Urinary bladder (tissue), 4 donors: ENCODE measurements at places on chromosomes 2 and 18. TPM values are rescaled to one million over a fixed set of nuclear protein-coding genes. Genes with fewer than 3 reads are reported as not detected.

DSG2 gene
- 10.1 TPM for polyA plus RNA-seq

DNA sequence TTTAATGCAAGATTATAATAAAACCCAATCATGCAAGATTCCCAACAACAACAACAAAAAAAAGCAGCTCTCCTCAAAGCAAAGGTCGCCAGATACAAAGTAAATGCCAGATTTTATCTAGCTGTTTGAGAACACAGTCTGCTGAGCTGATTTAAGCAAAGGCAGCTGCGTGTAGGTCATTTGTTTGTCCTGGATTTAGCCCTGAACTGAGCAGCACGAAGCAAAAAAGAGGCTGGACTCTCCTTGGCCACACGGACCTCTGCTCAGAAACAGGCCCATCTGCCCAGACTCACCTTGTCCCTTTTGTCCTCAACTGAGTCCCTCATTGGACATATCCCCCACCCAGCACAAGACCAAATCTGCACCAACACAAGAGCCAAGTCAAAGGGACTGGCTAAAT is 91.5 kb downstream of the PID1 start:
- no peak for DNase-seq

GRCh38 chr2:148993351-148993750 is 45.1 kb upstream of the LYPD6B start:
- no peak for DNase-seq

DNA sequence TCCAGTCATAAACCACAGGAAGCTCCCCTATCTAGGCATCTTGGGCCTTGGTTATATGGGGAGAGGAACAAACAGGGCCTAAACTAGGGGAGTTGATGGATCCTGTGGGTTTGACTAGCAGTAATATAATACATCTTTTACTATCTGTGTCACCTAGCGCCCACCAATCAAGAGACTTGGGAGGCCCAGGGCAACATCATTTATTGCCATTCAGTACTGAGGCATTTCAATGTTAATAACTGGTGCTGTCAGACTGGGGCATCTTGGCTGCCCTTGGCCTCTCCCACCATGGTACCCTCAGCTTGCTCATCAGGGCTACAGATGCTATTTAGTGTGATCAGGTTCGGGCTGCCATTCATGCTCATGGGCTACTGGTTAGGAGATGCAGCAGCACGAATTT is 320.7 kb downstream of the MYCN start:
- DNase-seq: no peak

MAL gene
- polyA plus RNA-seq: 13.3 TPM

- no peak for DNase-seq
Measured at GRCh38 chr2:147051248-147051647, 793.6 kb upstream of the ACVR2A start.

- no peak for DNase-seq
Measured at GRCh38 chr2:48588745-48589144, 28.9 kb upstream of the GTF2A1L start.

IHH gene
- polyA plus RNA-seq: 0.13 TPM

GRCh38 chr2:10406016-10406415 is 42.1 kb downstream of the ODC1 start:
- DNase-seq: no peak

- DNase-seq: no peak
Measured at GRCh38 chr2:64313398-64313723, 140.6 kb upstream of the LGALSL start.

DNA sequence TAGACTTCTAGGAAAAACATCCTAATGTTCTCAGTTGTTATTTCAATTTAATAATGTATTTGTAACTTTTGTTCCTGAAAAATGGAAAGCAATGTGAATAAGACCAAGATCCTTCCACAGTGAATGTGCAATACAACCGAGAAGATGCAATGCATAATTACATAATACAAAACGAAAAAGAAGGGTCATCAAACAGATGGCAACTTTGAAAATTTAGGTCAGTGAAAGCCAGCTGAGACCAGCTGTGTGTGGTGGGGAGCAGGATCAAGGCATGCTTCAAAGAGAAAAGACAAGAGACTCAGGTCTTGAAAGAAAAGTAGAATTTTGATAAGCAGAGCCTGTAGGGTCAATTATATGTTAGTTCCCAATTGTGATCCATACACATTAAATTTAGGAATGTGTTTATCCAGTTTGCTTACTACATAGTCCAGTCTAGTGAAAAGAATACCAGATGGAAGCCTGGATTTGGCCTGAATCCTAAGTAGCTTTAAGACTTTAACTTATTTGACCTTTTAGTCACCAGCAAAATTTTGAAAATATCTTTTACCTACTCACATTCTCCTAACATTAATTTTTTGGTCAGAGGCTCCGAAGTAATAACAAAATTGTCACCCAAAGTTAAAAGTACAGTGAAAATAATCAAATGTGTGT is 93.7 kb downstream of the COBLL1 start:
- DNase-seq: no peak

GRCh38 chr18:74273394-74273793 is 18.4 kb downstream of the CYB5A start:
- no peak for DNase-seq

GRCh38 chr2:119157850-119158511 is 570 bp downstream of the C1QL2 start:
- DNase-seq: no peak

CDK15 gene
- 1.6 TPM for polyA plus RNA-seq

C2orf15 gene
- 0.60 TPM for polyA plus RNA-seq

ECEL1 gene
- 0.95 TPM for polyA plus RNA-seq

HOXD12 gene
- polyA plus RNA-seq: 0.09 TPM

GAREM1 gene
- polyA plus RNA-seq: 3.8 TPM

DNA sequence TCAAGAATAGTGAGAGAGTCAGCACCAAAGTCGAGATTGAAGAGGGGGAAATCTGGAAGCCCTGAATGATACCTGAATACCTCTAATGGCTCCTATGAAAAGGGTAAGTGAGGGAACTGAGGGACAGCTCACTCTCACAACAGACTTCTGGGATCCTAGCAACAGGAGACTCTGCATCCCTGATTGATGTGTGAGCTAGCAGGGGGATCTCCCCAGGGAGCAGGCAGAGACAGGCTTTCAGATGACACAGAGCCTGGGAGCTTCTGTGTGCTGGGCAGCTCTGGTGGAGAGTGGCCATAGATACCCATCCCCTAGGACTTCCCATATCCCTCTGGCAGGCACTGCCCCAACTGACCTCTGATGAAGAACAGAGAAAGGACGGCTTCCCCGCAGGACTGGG is 206.2 kb downstream of the EXOC6B start:
- no peak for DNase-seq

- DNase-seq: no peak
Measured at GRCh38 chr2:157758586-157758985, 117.5 kb downstream of the ACVR1 start.

GRCh38 chr2:49598231-49598630 is 443.9 kb upstream of the FSHR start:
- DNase-seq: no peak

GRCh38 chr2:207328944-207329386 is 163.2 kb upstream of the KLF7 start:
- no peak for DNase-seq

DNA sequence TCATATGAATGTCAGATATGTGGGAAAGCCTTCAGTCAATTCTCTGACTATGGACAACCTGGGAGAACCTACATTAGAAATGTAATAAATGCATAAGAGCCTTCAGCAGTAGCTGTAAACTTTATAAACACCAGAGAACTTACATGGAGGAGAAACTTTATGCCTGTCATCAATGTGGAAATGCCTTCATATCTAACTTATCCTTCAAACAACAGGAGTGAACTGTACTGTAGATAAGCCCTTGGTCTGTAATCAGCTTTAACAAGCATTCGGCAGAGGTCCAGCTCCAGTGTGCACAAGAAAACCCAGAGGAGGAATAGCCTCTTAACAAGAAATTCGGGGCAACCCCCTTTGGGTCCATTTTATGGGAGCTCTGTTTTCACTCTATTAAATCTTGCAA is 14.8 kb upstream of the UXS1 start:
- DNase-seq: no peak

DNA sequence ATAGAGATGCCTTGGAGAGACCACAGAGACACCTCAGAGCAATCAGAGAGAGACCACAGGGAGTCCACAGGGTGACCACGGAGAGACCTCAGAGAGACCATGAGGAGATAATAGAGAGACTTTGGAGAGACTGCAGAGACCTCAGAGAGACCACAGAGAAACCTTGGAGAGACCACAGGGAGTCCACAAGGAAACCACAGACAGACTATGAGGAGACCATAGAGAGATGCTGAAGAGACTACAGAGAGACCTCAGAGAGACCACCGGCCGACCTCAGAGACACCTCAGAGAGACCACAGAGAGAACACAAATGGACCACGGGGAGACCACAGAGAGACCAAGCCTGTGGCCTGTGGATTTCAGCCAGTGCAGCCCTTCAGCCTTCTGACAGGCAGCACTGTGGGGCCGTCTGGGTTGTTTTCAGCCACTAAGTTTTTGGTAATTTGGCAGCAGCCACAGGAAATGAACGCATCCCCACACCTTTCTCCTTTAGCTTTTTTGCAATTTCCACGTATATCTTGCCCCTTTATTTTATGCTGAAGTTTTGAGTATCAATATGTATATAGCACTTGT is 11.4 kb upstream of the TMEM18 start:
- no peak for DNase-seq

POTEJ gene
- polyA plus RNA-seq: not detected

DNA sequence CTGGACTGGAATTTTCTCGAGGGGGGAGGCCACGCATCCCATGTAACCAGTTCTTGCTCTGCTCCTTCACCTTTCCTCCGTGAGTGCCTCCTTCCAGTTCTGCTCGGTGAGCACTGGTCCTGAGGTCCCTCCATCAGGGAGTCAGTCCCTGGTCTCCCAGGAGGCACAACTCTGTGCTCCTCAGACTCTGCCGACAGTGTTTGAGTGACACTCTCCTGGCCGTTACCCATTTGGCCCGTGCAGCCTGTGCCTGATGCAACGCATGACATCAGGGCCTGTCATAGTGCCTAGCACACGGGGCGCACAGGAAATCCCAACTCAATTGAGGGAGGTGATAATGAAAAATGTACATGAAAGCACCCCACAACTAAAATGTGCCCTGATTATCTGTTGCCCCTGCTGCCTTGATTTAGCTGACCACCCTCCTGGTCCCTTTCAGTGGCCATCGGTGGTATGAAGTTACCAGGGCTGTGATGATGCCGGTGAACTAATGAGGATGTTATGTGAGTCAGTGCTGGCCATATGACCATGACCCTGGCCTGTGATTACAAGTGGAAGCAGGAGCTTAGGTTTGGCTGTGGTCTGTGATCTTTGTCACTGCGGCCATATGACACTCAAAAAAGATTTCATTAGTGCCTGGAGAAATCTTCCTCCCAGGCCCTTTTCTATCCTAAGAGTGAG is 144.6 kb downstream of the TDRD15 start:
- DNase-seq: no peak

CYP20A1 gene
- polyA plus RNA-seq: 8.9 TPM

REG3A gene
- polyA plus RNA-seq: not detected

FBXO48 gene
- polyA plus RNA-seq: 0.68 TPM

DNA sequence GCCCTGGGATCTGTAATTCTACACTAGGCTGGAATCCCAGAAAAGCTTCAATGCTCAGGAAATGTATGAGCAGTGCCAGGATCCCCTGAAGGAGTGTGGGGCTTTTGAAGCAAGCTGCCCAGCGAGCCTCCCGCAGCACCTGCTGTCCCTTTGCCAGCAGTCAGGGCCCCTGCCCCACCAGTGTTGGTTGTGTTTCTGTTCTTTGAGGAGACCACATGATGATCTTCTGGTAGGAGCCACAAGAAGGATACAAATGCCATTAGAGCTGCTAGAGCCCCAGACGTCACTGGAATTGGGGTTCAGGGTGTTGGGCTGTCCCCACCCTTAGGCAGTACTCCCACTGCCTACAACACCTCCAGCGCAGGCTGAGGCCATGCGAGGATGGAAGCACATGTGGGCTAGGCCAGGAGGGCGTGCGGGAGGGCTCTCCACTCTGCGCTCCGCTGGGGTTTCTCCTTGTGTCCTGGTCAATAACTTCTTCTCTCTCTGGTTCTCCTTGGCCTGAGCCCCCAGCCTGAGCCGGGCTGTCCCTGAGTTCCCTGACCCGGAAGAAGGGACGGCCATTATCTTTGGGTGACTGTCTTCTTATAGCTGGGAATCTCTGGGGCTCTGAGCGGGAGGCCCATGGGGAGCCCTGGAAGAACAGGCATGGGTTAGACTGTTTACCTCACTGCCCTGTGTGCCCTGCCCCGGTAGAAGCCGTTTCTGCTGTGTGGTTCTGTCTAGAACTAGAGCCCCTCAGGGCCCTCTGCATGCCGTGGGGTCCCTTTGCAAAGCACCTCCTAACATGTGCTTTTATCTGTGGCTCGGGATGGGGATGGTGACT is 73.9 kb downstream of the LRRFIP1 start:
- DNase-seq: no peak

- no peak for DNase-seq
Measured at GRCh38 chr2:121121661-121122060, 163.3 kb downstream of the TFCP2L1 start.

GRCh38 chr2:2484301-2484700 is 153.2 kb upstream of the MYT1L start:
- DNase-seq: no peak

ABCG8 gene
- polyA plus RNA-seq: 0.01 TPM

- DNase-seq: no peak
Measured at GRCh38 chr2:231425811-231426703, 30.5 kb downstream of the B3GNT7 start.

DNA sequence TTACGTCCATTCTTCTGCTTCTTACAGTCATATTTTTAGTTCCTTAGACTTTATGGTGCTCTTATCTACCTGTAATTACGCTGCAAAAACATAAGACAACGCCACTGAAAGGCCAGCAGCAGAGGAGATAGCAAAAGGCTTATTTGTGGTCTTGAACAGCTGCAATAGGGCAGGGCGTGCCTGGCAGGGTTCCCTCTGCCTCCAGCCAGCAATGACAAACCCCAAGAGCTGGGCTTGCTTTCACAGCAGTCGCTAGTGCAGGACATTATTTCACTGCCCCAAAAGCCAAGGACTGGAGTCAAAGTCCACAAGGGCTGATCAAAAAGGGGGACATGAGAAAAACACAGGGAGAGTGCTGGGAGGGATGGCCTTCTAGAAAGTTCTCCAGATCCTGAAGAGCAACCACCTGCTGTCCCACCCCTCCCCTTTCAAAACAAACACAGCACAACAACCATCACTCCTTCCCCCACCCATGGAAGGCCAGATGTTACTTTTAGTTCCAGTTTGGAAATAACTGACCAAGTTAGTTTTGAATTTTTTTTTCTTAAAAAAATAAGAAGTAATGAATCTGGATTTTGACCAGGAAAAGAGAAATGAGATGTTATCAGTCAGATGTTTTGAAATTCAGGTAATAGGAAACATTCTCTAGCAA is 127.8 kb downstream of the RBMS1 start:
- DNase-seq: no peak

- DNase-seq: no peak
Measured at GRCh38 chr2:33265584-33266338, 210.7 kb upstream of the RASGRP3 start.

DNA sequence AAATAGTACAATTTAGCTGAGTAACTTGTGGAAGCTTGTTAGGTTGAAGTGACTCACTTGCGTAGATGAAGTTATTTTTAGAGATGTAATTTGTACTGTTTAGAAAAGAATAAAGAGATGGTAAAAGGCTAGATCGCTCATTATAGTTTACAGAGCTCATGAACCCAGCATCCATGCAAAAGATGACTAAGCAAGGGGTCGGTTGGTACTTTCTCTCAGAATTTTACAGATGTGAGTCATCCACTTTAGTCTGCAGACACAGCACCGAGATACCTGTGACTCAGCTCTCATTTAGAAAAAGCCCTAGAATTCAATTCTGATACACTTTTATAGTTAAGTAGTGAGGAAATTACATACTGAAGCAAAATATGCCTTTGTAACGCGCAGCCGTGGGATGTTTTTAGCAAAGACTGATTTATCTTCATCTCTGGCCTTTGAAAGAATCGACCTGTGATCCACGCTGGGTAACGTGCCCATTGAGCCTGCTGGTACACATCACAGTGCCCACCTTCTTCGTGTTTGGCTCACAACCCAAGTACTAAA is 116.5 kb upstream of the FOSL2 start:
- peak; percentile 60 for DNase-seq
